ENCODE measurements at places on chromosomes 2 and 18.

DNA sequence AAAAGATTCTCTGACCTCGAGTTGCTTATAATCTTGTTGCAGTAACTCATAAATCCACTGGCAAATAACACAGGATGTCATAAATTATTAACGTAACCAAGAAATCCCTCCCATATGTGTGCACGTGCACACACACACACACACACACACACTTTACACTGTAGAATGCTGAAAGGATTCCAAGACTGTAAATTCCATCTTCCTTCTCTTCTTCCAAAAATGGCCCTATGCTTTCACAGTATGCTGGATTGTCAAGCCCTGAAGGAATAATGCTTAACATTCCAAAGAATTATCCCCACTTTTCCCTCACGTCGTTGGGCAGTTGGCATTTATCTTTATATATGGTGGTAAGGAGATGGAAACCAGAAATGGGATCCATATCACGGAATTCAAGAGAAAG is 117.5 kb upstream of the CRIM1 start:
- no peak for DNase-seq

GRCh38 chr2:80246534-80246933 is 58.0 kb downstream of the LRRTM1 start:
- DNase-seq, result no peak

DNA sequence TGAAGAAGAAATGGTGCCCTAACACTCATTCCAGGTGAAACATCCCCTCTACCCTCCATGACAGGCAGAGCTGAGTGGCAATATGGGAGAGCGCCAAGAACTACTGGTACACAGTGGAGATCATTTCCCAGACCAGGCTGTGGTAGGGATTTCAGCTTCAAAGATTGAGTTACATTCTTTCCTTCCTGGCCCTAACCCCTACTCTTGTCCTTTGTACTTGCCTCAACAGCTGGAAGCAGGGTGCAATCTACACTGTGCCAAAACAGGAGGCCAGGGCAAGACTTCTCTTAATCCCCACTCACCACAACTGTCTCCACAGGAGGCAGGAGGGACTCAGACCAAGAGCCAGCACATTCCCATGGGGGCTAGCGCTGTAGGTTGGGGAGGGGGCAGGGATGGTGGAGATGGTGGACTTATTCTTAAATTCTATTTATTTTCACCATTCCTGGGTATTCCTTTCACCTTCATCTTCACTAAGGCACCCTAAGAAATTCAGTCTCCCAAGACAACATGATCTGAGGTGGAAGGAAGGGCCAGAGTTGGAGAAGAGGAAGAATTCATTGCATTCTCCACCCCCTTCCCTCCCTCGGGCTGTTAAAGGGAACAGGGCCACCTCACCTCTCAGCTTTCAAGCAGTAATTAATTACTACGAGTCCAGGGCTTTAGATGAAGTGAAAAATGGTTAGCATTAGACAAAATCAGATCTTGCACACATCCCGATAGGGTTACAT is 65.9 kb downstream of the AAK1 start:
- no peak for DNase-seq

DNA sequence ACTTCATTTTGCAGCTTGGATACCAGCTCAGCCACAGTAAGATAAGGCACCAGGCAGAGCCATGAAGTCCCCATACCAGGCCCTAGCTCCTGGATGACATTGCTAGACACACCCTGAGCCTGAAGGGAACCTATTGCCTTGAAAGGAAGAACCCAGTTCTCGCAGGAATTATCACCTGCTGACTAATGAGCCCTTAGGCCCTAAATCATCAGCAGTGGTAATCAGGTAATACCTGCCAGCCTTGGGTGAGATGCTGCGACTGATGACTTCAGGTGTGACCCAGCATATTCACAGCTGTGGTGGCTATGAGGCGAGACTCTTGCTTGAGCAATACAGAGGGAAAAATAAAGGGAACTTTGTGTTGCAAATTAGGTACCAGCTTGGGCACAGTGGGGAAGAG is 24.9 kb downstream of the CLK1 start:
- no peak for DNase-seq

DNA sequence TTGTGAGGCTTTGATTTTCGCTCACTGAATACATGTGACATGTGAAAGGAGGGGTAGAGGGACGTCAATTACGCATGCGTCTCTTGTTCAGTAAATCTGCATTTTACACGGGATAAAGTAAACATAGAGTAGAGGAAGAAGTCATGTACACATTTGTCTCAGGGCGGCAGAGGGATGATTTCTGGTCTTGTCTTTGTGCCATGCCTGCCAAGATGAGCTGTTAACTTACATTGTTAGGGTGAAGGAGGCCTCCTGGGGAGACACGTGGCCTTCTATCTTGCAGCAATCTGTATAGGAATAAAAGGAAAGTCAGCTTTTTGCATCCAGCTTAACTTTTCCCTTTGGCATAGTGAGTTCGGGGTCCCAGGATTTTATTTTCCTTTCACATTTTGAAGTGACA is 106.3 kb downstream of the LDLRAD4 start:
- no peak for DNase-seq

DNA sequence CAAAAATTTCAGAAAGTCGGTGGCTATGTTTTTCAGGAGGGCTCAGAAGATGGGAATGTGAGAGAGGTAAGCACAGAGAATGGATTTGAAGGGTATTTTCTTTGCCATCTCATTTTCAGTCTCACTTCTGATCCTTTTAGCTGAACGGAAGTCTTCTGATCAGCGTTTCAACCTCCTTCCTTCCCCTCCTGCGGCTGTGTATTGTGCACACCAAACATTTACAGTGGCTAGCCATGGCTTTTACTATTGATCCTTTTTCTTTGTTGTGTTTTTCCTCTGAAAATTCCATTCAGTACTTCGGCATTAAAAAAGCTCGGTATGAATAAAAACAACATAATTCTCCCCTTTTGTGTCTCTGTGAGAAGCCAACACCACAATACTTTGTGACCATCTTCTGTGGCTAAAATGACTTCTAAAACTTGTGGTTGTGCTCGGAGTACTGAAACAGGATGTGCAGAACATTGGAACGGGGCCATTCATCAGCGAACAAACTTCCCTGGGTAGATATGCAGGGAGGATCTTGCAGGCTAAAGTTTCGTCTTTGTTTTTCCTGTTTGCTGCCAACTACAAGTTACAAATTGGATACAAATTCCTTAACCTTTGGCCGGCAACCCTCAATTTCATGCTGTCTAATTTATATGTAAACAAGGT is 260.8 kb upstream of the FAM98A start:
- DNase-seq, result no peak

Data from NCI-H524 (cell line).